ENCODE measurements at places on chromosomes 2 and 18.
A peak's percentile ranks its signal among the peaks of the same experiment; 100 is the strongest.

DNA sequence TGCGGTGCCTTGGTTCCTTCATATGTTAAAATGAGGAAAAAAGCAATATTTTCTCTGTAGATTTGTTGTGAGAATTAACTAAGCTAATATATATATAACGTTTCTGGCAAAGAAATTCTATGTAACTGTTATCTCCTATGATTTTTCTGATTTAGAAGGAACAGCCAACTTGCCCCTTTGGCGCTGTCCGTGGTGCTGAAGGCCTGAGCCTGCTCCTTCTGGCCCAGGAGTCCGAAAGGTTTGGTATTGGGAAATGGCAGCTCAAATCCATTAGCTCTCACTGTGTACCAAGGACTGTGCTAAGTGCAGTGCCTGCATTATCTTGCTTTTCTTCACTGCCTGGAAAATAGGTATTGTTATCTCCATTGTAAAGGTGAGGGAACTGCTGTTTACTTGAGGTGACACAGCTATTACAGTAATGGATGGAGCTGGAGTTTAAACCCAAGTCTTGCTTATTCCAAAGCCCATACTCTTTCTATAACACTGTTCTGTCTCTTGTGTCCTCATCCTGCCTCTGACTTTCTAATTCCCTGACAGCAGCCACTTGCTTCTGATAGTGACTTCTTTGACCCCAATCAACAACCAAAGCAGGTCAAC, 52.2 kb downstream of the C1QL2 start:
- no peak for DNase-seq

- no peak for DNase-seq
Observed at GRCh38 chr2:167842047-167842446, 405.3 kb downstream of the STK39 start.

DNA sequence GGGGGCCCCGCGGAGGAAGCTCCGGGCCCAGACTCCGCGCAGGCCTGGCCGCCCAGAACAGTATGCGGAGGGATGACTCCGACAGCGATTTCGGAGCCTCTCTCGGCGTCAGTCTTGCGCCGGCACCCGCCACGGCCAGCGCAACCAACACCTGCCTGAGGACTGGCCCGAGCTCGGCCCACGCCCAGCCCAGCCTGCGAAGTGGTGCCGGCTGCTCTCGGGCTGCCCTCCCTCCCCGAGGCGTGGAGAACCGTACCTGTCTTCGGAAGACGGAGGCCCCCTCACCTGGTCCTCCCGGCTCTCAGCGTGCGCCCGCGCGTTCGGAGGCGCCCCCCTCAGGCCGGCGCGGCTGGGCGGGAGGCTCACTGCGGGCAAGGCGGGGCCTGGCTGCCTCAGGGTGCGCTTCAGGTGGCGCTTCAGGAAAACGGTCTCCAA, at the start of gene M1AP:
TSS of gene M1AP (minus strand) at position 322 of the 435 bp plus-strand sequence. CDS start 8,055 bp downstream, outside the sequence.
- no peak for DNase-seq

- DNase-seq, result no peak
Observed at GRCh38 chr2:96241900-96242611, 23.7 kb downstream of the TMEM127 start.

- no peak for DNase-seq
Observed at GRCh38 chr18:50240080-50240563, 26.2 kb downstream of the CFAP53 start.

GRCh38 chr2:166410828-166411472, 35.2 kb upstream of the SCN9A start:
- no peak for DNase-seq

DNA sequence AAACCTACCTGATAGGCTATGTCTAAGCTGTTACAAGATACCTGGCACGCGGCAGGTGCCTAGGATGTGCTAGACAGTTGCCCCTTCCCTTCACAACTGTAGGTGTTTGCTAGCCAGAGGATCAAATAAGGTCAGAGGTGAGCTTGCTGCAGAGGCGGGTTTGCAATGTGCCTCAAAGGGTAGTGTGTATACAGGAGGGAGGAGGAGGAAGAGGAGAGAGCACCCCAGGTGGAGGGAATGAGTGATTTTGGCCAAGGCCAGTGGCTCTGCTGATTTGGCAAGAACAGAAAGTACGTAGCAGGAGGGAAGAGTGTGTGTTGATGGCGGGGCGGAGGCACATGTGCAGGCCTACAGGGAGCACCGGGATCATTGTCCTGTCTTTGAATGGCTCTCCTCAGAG, 236.5 kb downstream of the HAUS1 start:
- DNase-seq, result no peak

- DNase-seq, result no peak
Observed at GRCh38 chr2:148614014-148614321, 30.6 kb upstream of the EPC2 start.

DNA sequence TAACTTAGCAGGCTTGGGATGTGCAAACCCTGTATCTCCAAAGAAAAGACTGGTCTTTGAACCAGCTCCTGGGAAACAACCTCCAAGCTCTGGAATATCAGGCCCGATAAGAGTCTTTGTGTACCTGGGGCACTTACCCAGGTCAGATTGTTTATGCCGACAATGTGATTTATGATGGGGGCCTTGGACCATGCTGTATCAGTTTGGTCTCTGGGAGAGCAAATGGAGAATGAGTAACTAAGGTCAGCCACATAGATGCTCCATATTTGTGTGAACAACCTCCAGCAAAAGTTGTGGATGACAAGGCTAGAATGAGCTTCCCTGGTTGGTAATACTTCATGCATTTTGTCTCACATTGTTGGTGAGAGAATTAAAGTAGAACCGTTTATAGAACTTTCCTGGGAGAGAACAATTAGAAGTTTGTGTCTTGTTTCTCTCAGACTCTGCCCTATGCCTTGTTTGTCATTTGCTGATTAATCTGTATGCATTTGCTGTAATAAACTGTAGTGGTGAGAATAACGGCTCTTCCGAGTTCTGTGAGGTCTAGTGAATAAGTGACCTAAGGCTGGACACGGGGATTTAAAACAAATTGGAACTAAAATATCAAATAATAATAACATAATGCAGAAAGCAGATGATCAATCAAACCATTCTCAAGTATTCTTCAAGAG, 259.1 kb downstream of the XIRP2 start:
- DNase-seq, result no peak

- DNase-seq, result no peak
Observed at GRCh38 chr2:128623776-128624761, 305.4 kb upstream of the HS6ST1 start.

GRCh38 chr2:99634234-99634633, 144.4 kb upstream of the REV1 start:
- no peak for DNase-seq

DNA sequence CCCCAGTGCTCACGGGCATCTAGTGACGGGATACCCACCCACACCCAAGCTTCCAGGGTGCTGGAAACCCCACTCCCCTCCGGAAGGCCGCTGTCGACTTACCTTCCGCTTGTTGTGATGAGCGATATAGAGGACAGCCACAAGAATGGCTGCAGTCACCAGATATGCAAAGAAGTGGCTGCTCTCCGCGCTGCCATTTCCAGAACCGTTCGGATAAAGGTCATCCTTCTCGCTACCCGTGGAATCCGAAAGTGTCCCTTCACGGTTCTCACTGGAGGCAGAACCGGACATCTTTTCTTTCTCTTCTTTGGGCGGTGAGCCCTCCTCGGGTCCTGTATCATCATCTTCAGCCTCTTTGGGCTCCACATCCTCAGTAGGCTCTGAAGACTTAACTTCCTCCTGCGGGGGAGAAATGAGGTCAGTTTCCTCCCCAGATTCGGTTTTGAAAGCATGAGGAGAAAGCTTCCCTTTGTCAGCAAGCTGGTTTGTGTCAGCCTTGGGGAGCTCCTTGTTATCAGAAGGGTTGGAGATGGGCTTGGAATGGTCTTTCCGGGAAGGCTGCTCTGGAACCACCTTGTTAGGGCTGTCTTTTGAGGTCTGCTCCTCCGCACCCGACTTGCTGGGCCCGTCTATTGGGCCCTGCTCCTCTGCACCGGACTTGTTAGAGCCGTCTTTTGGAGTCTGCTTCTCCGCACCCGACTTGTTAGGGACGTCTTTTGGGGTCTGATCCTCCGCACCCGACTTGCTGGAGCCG, 1.2 kb downstream of the TGOLN2 start:
- no peak for DNase-seq

DNA sequence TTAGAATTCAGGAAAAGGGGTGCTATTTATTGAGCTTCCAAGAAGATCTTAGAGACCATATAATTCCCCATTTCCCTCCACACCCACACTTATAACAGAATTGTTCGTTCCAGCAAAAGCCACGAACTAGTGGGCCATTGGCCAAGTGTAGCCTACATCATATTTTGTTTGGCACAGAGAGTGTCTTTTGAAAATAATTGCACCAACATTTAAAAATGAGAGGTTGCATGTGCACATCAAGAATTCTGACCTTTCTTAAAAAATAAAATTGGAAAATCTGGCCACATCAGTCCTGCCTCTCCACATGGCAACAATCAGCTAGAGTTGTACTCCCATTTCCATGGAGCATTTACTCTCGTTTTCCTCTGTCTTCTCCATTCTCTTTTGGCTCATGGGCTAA, 655.5 kb upstream of the FANCL start:
- no peak for DNase-seq

- no peak for DNase-seq
Observed at GRCh38 chr2:135954020-135954601, 31.3 kb downstream of the DARS1 start.

GRCh38 chr2:236847538-236848263, 238.0 kb upstream of the COPS8 start:
- no peak for DNase-seq

- DNase-seq, result no peak
Observed at GRCh38 chr2:154836632-154837031, 138.1 kb downstream of the KCNJ3 start.

GRCh38 chr2:159550231-159550630, 66.1 kb downstream of the BAZ2B start:
- no peak for DNase-seq

- DNase-seq, result peak; percentile 31
Observed at GRCh38 chr2:160482673-160483072, 10.9 kb downstream of the RBMS1 start.

GRCh38 chr2:241592126-241592845, 33.7 kb downstream of the BOK start:
- no peak for DNase-seq

Data from NCI-H524 treated with DMSO at 0.1 percent for 48 hours (cell line).